M059J (cell line): ENCODE measurements at places on chromosomes 1 and 21. TPM values are rescaled to one million over a fixed set of nuclear protein-coding genes. Genes with fewer than 3 reads are reported as not detected.
A peak's percentile ranks its signal among the peaks of the same experiment; 100 is the strongest.

DNA sequence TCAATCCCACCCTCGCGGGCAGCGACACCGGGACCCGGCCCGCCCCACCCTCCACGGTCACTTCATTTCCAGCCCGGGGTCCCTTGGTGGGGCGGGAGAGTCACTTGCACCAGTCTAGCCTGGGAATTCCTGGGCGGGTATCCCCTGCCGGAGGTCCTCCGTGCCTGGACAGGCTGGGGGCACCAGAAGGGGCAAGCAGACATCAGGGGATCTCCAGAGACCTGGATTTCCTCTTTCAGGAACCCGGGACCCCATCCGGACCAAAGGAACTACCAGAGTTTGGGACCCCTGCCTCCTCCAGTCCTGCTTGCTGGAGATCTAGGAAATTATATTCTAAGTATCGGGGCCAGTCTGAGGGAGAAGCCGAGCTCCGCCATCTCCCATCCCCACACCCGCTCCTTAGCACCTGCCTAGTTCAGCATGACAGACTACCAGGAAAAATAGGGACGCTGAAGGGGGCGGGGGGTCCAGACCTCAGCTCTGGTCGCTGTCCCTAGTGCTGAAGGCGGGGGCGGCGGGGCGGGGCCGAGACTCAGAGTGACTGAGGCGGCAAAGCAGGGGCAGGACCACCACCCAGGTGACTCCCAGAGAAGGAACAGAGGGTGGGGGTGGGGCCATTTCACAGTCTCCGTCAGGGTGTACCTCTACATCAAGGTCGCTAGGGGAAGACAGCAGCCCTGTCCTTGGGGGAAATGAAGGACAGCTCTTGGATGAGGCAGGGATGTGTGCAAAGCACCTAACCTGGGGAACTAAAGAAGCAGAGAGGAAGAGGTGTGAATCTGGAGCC is 832 bp downstream of the HCN3 start:
- DNase-seq: peak; percentile 33

DNA sequence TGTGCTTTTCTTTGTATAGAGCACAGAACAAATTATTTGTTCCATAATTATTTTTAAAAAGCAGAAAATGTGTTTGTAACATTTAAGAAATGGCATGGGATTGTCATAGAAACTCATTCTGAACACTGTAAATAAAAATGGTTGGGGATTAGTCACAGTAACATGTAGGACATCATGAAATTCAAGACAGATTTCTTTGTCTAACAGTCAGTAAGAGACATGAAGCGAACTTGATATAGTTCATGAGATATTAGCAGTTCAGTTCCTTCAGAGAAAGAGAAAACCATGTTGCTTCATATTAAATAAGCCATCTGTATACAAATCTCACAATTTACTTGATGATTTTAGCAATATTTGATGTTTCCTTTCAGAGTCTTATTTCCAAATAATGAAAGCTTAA is 19.7 kb downstream of the NFIA start:
- no peak for DNase-seq

DNA sequence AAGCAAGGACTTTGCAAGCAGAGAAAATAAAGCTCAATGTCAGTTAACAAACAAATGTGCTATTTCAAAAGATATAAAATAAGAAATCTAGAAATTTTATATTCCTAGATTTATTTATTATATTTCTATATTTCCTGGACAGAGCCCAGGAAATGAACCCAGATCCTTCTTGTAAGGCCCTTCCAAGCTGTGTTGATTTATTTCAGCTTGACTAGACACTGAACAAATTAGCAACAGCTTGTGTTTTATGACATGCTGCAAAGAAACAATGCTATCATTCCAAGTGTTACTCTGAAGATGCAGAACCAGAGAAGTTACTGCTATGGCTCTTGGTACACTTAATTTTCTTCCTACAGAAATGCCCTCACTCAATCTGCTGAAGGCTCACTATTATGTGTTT is 6.2 kb downstream of the TGFBR3 start:
- DNase-seq: no peak

GRCh38 chr1:24699628-24700027 is 45.6 kb upstream of the CLIC4 start:
- DNase-seq: peak; percentile 65

DNA sequence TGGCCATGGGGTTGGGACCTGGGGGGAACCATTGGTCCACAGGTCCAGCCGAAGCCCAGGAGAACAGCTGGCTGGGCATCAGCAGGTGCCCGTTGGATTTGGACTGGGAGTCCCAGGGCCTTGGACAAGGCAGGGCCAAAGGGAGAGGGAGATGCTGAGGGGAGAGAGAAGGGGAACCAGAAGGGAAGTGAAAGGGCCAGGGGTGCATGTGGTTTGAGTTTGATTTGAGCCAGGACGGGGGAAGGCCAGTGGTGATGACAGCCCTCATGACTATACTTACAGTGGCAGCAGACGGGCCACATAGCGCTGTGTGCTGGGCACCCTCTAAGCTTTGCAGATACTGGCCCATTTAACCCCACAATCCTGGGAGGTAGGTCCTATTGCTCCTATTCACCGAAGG is 18.8 kb downstream of the AGRN start:
- no peak for DNase-seq

DNA sequence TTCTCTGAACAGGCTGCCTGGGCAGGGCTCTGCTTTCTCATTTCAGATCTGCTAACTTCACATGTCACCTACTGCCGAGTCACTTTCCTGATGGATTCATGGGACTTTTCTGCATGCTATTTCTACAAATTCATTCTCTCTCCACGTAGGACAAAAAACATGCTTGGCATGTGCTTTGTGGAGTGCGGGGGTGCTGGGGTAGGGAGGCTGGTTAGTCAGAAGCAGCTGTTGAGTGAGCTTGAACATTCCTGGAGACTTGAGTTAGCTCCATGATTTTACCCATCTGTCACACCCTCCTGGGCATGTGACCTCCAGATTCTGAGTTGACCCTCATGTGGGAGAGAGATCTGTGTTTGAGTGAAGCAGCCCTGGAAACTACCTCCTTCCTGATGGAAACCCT is 71.4 kb downstream of the UCK2 start:
- peak; percentile 97 for DNase-seq

DNA sequence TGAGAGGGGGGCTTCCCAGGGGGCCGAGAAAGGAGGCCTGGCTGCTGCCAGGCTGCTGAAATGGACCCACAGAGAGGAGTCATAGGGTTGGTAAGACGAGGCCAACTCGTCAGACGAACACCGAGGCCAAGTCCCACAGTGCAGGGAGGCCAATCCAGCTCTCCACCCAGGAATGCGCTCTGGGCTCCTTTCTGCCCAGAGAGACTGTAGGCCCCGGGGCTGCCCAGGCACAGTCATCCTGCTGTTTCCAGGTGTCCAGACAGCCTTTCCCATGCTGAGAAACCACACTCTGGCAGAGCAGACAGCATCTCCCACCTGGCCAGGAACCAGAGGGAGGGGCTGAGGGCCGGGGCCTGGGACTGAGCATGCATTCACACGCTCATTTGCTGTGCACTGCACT is 26.7 kb upstream of the RSPO1 start:
- peak; percentile 55 for DNase-seq

DNA sequence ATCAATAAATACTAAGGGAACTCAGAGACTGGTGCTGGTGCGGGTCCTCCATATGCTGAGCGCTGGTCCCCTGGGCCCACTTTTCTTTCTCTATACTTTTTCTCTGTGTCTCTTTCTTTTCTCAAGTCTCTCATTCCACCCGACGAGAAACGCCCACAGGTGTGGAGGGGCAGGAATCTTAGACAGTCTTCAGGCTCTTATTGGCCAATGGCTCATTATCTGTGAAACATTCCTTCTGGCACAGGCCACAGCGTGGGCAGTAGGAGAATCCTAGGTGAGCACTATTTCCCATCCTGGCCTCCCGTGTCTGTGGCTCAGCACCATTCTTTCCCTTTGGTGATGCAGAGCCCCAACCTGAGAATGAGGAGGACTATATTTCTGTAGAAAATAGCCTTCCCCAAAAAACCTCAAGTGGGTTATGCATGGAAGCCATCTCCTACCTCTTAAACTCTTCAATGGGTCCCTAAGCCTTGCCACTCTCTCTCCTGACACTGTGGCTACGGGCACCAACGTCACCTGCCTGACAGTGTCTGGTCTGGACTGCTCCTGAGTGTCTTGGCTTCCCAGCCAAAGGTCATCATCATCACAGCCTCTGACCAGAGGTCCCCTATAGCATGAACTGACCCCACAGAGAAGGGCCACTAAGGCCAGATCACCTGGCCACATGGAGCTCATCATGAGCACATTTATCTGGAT is 6.2 kb upstream of the SLAMF1 start:
- DNase-seq: no peak

GRCh38 chr1:3034162-3034561 is 12.9 kb downstream of the ACTRT2 start:
- DNase-seq: no peak

GRCh38 chr21:43913928-43914327 is 48.9 kb downstream of the AGPAT3 start:
- peak; percentile 21 for DNase-seq

GRCh38 chr1:229158341-229158921 is 112.5 kb upstream of the RAB4A start:
- DNase-seq: peak; percentile 6

- peak; percentile 74 for DNase-seq
These were observed 10.4 kb downstream of the LGALS8 start for GRCh38 chr1:236534151-236534651.

DNA sequence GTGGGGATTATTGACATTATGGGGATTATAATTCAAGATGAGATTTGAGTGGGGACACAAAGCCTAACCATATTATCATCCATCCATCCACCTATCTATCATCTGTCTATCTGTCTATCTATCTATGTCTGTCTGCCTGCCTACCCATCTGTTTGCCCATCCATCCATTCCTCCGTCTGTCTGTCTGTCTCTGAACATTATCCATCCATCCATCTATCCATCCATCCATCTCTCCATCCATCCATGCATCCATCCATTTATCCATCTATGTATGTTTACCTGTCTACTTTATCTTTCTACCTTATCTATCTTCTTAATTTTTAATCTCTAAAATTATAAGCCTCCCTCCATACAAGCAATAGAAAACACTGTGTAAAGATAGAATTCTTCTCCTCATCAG is 47.4 kb downstream of the SH3BGR start:
- DNase-seq: no peak

- DNase-seq: no peak
These were observed 30.4 kb upstream of the COG2 start for GRCh38 chr1:230611878-230612235.

DNA sequence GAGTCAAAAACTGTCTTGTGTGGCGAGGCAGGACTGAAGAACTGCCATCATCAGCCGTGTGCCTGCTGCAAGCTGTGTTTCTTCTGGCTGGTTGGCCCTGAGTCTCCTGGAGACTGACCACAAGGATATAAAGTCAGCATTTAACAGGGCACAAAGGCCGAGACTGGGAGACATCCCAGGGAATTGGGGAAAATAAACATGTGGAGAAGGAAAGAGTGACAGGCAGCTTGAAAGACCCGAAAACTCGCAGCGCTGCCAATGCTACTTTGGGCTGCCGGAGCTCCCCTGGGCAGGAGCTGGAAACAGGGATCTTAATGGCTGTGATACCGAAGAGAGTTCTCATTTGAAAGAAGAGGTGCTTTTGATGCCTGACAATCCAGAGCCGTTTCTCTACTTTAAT is 125.3 kb upstream of the HMGB4 start:
- no peak for DNase-seq

DNA sequence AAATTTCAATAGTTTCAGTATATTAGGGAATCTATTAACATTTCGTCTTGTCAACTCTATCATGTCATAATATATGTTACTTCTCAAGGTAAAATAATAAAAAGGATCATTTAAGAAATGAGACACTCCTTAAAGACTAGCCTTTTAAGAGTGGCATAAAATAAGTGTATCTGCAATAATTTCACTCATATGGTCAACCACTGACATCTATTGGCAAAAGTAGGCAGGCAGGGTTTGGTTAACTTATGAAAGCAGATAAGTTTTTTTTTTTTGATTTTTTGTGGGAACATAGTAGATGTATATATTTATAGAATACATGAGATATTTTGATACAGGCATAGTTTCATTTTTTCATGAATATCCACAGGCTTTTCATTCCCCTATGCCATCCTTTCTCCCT is 5.5 kb upstream of the RGS21 start:
- DNase-seq: peak; percentile 9

DNA sequence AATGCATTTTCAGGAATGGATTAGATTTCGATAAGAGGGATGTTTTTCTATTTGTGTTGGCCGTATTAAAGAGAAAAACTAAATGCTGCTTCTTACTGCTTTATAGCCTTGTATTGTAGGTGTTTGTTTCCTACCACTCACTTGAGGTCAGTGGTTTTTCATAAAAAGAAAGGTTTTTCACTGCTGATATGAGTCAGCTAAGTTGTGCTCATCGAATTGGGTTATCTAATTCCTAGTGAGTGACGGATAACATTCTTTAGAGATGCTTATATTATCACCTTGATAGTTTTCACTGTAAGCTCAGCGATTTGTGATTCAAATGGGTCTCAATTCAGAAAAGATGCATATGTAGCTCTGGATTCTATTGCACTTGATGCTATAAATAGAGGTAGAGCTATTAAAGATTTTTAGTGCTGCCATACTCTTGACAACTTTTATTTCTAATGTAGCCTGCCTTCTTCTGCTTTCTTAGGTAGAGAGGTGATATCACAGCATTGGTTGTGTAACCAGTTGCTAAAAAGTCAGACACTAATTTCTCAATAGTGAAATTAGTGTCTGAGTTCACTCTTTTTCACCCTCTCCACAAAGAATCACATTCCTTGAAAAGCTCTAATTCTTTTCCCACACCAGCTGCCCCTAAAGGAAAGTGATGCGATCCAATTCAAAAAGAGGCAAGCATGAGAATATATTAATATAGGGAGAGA is 180.0 kb downstream of the RASAL2 start:
- DNase-seq: peak; percentile 85

GRCh38 chr1:185069202-185069772 is 23.9 kb downstream of the RNF2 start:
- no peak for DNase-seq

DNA sequence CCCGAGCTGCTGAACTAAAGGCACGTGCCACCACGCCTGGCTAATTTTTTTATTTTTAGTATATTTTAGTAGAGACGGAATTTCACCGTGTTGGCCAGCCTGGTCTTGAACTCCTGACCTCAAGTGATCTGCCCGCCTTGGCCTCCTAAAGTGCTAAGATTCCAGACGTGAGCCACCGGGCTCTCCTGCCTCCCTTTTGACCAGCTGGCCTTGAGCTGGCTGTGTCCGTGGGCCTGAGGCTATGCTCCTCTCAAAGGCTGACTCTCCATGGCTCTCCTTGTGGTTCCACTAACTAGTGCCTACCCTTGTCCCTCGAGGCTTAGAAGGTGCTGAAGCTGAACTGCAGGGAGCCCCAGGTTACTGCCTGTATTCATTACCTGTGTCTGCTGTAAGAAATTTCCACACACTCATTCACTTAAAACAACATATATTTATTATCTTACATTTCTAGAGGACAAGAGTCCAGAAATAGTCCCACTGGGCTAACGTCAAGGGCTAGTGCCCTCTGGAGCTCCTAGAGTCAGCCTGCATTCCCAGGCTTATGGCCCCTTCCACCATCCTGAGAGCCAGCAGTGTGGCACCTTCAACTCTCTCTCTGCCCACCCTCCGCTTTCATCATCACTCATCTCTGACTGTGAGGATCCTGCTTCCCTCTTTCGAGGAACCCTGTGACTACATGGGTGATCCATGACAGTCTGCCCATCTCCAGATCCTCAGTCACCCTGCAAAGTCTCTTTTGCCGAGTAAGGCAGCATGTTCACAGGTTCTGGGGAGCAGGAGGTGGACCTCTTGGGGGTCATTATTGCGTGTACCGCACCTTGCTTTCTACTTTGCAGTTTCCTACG is 34.9 kb downstream of the ETS2 start:
- DNase-seq: peak; percentile 44

The PODN gene
- total RNA-seq: not detected in 2 replicates

The ANGPTL1 gene
- 1.2 TPM in 1 of 2 replicates, not detected in the other for total RNA-seq

The HES2 gene
- 0.47 and 1.0 TPM in 2 replicates for total RNA-seq

The LENEP gene
- total RNA-seq: not detected in 2 replicates

The DMRTA2 gene
- total RNA-seq: 0.32 and 1.4 TPM in 2 replicates

The DEDD gene
- 34.0 and 36.6 TPM in 2 replicates for total RNA-seq
